ENCODE measurements at places on chromosomes 2 and 18.

DNA sequence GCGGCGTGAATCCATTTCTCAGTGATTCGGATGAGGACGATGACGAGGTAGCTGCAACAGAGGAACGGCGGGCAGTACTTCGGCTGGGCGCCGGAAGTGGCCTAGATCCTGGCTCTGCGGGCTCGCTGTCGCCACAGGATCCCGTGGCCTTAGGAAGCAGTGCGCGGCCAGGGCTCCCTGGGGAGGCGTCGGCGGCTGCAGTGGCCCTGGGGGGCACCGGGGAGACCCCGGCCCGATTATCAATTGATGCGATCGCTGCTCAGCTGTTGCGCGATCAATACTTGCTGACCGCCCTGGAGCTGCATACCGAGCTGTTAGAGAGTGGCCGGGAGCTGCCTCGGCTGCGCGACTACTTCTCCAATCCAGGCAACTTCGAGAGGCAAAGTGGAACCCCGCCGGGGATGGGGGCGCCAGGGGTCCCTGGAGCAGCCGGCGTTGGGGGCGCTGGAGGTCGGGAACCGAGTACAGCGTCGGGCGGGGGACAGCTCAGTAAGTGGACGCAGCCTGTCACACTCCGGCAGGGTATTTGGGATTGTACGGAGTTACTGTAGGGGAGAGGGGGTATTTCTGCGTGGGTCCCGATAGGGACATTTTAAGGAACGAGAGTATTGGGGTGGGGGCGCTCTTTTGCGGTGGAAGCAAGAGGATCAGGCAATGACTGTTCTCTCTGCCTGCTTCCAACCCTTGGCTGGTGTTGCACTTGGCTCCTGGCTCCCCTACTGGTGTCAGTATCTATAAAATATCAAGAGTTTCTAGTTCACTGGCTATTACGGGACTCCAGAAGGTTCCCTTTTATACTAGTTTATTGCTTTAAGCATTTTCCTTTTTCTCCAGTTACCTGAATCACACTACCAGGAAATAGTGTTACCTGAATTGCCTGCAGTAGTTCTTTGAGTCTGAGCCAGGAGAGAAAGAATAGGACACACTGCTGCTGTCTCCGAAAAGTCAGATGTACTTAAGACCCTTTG, 772 bp downstream of the RELCH start:
- DNase-seq = no peak

DNA sequence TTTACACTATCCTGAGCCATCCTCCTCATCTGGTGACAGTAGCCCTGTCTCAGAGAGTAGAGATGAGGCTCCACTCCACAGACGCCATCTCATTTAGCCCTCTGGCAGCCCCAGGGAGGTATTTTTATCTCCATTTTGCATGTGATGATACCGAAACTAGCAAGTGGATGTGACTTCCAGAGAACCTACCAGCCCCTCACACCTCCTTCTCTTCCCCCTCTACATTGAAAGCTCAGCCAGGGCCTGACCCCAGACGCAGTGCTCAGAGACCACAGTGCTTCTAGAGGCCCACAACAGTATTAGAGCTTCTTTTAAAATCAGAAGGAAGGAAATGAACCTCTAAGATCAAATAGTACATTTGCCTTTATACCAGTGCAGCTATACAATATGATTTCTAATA, 8.3 kb downstream of the GYPC start:
- no peak for DNase-seq

GRCh38 chr2:102065675-102066252, 74.0 kb downstream of the IL1R2 start:
- DNase-seq = no peak

DNA sequence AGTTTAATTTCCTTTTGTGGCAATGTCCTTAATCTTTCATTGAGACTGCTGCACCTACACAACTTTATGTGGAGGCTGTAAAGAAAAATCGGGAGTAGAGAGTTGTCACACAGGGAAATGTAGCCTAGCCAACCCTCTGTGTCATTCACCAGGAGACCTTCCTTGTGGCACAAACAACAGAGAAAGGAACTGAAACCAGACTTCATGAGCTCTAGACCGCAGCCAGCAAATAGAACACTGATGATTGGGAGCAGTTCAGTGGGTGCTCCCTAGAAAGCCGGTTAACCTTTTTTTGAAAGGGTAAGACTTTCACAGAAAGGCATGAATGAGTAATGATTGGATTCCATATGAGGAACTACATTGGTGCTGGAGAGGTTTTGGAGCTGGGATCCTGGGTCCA, 1752.4 kb upstream of the CELF4 start:
- DNase-seq = no peak

GRCh38 chr18:44537526-44537925, 143.2 kb upstream of the SETBP1 start:
- DNase-seq = no peak

- no peak for DNase-seq
Observed at GRCh38 chr2:14401873-14402272, 230.6 kb upstream of the LRATD1 start.

- no peak for DNase-seq
Observed at GRCh38 chr2:141957321-141957720, 173.5 kb downstream of the LRP1B start.

- no peak for DNase-seq
Observed at GRCh38 chr2:149924549-149925213, 337.1 kb upstream of the MMADHC start.

- DNase-seq = no peak
Observed at GRCh38 chr2:55879976-55880375, 43.6 kb downstream of the EFEMP1 start.

- no peak for DNase-seq
Observed at GRCh38 chr2:205524656-205525055, 157.6 kb upstream of the NRP2 start.

GRCh38 chr2:129015397-129016285, 697.0 kb upstream of the HS6ST1 start:
- no peak for DNase-seq

- no peak for DNase-seq
Observed at GRCh38 chr2:3827673-3828575, 124.5 kb downstream of the DCDC2C start.

DNA sequence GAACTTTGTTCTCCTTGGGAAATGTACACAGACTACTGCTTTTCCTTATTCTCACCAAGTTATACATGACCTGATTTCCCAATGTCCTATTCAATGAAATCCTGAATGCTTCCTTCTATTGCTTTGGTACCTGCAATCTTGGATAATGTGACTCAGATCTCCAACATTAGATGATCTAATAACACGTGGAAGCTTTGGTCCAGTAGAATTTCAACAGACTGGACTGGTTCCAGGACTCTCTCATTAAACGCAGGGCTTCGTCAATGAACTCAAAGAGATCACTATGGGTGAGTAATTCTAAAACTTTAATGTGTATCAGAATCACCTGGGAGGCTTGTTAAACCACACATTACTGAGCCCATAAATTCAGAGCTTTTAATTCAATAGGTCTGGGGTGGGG, 413.6 kb upstream of the KCNH7 start:
- DNase-seq = no peak

Data from forelimb muscle (tissue), 1 donor.